ENCODE measurements at places on chromosomes 7 and 10.

GRCh38 chr7:74290553-74290950 lies 1.3 kb downstream of the CLIP2 start:
- peak; percentile 37 for DNase-seq

DNA sequence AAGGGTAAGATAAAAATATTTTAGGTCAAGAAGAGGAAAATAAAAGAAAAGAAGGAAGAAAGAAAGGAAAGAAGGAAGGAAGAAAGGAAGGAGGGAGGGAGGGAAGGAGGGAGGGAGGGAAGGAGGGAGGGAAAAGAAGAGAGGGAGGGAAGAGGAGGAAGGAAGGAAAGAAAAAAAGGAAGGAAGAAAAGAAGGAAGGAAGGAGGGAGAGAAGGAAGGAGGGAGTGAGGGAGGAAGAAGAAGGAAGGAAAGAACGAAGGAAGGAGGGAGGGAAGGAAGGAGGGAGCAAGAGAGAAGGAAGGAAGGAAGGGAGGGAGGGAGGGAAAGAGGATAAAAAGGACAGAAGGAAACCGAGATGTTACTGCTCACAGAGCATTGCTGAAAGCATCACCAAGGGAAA lies 209.5 kb upstream of the PITRM1 start:
- DNase-seq = no peak

DNA sequence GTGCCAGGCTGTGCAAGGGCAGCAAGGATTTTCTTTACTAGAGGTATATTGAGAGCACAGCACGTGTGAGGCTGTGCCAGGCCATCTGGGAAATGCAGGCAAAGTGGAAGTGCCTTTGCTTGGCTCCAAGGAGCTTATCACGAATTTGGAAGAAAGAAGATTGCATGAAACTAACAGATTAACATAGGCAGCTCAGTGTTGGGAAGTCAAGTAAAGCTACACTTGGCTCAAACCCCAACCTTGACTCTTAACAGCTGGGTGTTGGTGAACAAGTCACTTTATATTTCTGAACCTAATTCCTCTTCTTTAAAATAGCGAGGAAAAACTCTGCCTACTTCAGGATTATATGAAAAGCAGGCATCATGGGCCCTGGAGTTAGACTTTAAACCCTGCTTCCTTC lies 105.2 kb downstream of the PLCE1 start:
- no peak for DNase-seq

DNA sequence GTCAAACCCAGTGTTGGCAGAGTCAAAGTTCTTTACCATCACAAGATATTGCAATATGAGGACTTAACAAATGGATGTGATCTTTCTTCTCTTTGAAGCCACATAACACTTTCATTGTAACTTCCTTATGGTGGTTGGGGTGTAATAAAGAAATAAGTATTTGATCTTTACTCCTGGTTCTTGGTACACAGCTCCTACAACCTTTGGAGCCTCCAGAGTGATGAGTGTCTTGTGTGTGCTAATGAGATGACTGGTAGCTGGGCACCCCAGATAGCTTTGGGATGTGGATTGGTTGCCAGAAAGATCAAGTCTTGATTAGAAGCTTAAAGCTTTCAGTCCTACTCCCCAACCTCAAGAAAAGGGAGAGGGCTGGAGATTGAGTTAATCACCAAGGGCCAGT lies 31.1 kb upstream of the YAE1 start:
- no peak for DNase-seq

- DNase-seq = no peak
Measured at GRCh38 chr7:81155654-81156373, 237.0 kb upstream of the SEMA3C start.

GRCh38 chr10:4437791-4438190 lies 388.2 kb upstream of the AKR1E2 start:
- DNase-seq = no peak

DNA sequence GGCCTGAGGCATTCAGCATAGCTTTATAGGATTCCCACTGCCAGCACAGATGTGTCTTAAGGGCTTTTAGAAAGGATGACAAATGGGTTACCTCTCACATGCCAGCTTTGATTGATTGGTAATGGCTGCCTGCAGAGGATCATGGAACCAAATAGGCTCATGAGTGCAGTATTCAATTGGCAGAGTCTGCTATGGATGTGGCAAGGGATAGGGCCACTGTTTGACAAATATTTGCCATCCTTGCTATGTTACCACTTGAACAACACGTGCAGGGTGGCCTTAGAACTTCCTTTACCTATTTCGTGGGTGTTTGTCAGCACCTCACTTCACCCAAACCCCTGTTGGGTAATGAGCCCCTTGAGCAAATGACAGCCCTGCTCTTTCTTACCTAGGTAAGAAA lies 139.2 kb downstream of the C10orf105 start:
- DNase-seq = no peak

DNA sequence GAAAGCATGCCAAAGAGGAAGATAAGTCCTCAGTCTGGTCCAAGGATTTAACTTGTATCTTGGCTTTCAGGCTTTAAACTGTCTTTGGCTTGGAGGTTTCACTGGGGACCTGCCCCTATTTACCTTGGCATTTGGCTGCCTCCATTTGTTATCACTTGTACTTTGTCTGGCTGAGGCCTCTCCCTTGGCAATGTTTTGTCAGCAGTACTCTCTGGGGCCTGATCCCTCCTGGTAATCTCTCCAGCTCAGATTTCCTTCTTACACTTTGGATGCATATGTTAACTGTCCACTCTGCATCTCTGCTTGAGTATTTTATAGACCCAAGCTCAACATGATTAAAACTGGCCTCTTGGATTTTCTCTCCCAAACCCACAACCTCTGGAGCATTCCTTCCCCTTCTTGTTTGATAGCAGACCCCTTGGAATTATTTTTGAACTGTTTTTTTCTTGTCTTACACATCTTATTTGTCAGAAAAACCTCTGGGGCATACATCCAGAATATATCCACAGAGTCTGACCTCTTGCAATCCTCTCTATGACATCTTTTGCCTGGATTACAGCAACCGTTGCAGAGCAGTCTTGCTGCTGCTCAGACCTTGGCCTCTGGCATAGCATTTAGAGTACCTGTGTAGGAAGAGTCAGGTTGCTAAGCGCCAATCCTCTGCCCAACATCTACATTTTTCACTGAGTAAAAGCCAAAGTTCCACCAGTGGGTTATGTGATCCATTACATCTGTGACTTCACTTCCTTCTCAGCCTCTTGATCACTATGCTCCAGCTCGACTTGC lies 35.2 kb downstream of the ZNF487 start:
- no peak for DNase-seq

GRCh38 chr10:119263951-119264617 lies 56.7 kb downstream of the GRK5 start:
- DNase-seq = no peak

DNA sequence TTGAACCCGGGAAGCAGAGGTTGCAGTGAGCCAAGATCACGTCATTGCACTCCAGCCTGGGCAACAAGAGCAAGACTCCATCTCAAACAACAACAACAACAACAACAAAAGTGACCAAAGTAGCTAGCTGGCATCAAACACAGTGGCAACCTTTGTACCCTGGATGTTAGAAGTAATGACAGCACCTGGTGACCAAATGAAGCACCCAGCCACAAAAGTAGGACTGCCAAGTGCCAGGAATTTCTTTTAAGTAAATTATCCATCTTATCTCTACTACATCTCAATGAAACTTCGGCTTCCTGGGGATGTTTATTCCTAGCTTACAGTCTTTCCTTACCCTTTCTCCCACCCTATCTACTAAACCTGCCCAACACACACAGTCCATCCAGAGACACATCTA lies 18.8 kb downstream of the SRPK2 start:
- DNase-seq = no peak

GRCh38 chr10:100442548-100442947 lies 20.3 kb upstream of the WNT8B start:
- no peak for DNase-seq

DNA sequence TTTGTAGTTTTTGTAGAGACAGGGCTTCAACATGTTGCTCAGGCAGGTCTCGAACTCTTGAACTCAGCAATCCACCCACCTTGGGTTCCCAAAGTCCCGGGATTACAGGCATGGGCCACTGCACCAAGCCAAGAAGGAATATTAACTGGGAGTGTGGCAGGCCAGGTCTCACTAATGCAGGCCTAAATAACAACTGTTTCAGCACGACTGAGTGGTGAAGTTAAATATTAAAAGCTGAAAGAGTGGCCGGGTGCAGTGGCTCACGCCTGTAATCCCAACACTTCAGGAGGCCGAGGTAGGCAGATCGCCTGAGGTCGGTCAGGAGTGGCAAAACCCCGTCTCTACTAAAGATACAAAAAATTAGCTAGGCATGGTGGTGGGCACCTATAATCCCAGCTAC lies 21.1 kb downstream of the CHUK start:
- no peak for DNase-seq

DNA sequence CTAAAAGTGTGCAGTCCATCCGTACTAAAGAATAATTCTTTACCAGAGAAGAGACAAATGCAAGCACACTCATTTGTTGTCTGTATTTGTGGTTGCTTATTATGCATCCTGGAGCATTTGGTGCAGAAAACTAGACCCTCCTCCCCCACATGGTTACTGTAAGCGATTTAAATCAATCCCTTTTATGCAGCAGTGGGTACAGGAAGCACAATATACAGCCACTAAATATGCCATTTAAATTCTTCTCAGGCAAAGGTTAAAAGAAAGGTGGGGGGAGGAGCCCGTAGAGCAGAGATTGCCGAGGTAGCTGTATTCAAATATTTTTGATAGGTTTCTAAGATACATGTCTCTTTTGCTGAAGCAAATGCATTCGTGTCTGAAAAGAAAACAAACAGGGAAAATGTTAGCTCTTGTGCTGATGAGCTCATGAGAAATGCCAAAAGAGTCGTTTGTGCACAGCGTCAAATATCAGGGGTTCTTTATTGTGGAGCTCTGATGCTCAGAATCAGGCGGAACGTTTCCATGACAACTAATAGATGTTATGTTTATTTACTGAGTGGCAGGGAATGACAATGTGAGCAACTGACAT lies 131.3 kb upstream of the NPVF start:
- peak; percentile 91 for DNase-seq

DNA sequence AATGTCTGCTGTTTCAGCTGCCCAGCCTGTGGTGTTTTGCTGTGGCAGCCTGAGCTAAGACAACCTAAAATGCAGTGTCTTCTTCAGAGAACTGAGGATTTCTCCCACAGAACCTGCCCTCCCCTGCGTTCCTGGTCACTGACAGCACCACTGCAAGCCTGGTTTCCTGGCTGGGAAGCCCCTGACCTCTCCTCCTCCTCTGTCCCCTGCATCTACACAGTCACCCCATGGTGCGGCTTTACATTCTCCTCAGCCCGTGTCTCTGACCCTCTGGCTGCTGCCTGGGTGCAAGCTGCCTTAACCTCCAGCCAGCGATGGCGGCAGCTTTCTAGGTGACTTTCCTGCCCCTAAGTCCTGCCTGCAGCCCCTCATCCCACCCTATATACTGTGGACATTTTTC lies 337.3 kb upstream of the ZNF32 start:
- DNase-seq = no peak

DNA sequence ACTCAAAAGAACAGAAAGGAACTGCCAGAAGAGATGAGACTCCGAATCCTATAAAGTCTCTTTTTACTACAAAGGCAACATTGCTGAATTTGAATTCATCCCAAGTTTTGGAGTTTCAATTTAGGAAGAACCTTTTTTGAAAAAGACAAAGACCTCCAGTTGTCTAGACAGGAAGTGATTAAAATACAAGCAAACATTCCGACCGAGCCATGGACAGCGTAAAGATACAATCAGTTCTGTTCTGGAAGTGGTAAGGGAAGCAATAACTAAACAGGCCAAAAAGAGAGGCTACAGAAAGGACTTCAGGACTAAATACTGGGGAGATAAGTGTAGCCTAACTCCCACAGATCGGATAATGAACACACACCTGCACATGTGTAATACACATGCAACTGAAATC lies 101.0 kb downstream of the SMURF1 start:
- DNase-seq = no peak

- no peak for DNase-seq
Measured at GRCh38 chr7:88315522-88315921, 8.8 kb upstream of the STEAP4 start.

GRCh38 chr10:45035673-45036072 lies 35.0 kb downstream of the ZNF22 start:
- no peak for DNase-seq

DNA sequence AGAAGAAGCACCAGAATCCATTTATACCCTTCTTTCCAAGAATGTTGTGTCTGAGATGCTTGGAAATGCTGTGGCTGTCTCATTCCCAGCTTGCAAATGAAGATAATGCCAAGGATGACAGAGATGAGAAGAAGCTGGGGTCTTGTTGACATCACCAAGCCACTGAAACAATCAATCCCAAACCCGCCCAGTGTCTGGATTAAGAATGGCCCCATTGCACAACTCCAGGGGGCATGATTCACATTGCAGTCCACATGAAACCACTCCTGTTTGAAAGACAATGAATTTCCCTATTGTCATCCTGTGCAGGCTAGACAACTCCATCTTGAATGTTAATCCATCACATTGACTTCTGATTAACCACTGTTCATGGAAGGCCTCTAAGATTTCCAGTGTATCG lies 28.6 kb downstream of the SORBS1 start:
- no peak for DNase-seq

DNA sequence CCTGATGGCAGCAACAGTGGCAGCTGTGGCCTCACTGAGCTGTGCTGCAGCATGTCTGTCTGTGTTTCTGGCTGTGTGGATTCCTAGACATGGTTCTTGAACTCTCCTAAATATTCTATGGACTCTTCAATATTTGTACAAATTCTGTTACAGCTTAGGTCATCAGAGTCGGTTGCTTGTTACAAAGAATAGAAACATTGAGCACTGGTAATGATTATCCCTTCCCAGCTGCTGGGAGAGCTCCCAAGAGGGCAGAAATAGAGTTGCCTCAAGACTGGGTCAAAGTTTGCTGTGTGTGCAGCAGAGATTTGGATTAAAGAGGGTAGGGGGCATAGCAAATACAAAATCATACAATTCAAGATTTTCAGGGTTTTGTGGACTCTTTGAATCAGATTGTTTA lies 337.1 kb upstream of the AKR1E2 start:
- no peak for DNase-seq

DNA sequence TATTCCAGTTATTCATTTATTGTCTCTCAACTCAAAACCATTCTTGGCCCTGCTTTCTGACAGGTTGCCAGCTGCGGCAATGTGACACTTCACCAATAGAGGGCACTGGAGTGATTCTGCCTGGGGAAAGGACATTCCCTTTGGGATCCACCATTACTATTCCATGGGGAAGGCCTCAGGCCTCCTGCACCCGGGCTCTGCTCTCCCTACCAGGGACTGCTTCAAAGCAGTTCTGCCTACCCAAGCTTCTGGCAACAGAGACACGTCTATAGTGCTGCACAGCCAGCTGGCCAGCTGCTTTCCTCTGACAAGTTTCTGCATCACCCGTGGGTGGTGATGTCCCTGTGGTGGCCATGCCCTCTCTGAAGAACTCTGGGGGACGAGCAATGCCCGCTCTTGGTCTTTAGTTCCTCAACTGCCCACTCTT lies 163.8 kb downstream of the ELMO1 start:
- peak; percentile 39 for DNase-seq

- no peak for DNase-seq
Measured at GRCh38 chr10:80729896-80730295, 192.2 kb downstream of the SH2D4B start.

GRCh38 chr10:50653758-50654157 lies 30.0 kb upstream of the SGMS1 start:
- DNase-seq = no peak

- DNase-seq = no peak
Measured at GRCh38 chr10:43233601-43234430, 33.0 kb downstream of the RASGEF1A start.
